Mammary epithelial cell (primary cell): ENCODE measurements at places on chromosomes 4 and X. TPM values are rescaled to one million over a fixed set of nuclear protein-coding genes. Genes with fewer than 3 reads are reported as not detected.

- DNase-seq = peak; percentile 48
Measured at GRCh38 chr4:41132055-41132683, 82.2 kb downstream of the APBB2 start.

DNA sequence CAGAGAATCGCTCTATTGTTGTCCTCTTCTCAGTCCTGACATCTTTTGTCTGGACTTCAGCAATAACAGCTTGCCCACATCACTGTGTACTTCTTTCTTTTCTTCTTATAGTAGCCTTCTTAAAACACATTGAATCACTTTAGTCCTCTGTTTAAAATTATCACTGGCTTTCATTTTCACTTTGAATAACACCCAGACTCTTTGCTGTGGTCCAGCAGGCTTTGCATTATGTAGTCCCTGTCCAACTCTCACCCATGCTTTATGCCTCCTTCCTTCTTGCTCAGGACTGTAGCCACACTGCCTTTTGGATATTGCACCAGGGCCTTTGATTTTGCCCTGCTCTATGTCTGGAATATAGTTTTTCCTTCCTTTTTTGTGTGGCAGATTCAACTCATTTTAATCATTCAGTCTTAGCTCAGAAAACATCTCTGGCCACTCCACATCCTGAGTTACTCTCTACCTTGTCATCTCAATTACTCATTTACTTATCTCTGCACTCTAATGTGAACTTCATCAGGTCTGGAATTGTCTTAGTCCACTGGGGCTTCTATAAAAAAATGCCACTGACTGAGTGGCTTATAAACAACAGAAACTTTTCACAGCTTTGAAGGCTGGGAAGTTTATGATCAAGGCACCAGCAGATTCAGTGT is 168.2 kb downstream of the C4orf33 start:
- DNase-seq = no peak

Gene STAP1
- not detected in 2 replicates for total RNA-seq

DNA sequence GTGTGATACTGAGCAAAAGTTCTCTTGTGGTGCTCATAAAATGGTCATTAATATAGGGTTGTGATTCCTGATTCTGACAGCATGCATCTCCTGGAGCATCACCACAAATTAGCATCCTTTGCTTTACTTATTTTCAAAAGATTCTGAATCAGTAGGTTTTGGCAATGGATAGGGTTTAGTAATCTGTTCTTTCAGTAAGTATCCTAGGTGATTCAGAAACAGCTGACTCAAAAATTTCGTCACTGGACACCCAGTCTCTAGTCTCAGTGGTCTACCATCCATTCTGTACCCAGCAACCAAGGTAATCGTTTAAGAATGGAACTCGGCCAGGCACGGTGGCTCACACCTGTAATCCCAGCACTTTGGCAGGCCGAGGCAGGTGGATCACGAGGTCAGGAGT is 4.1 kb downstream of the CBLL2 start:
- DNase-seq = peak; percentile 20

DNA sequence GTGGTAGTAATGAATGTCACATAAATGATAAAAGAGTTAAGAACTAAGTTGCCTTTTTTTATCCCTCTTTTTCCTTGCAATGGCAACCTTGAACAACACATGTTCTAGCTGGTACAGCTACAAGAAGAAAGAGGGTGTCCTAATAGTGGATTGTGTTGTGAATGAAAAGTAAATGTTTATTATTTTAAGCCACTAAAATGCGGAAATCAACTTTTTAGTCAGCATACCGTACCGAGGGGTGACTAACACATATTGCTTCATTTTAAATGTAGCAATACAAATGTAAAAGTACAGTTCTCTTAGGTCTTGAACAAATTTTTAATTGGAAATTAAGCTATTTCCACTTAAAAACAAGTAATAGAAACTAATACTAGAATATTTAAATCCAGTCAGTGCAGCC is 17.7 kb upstream of the AP1AR start:
- DNase-seq = peak; percentile 68

DNA sequence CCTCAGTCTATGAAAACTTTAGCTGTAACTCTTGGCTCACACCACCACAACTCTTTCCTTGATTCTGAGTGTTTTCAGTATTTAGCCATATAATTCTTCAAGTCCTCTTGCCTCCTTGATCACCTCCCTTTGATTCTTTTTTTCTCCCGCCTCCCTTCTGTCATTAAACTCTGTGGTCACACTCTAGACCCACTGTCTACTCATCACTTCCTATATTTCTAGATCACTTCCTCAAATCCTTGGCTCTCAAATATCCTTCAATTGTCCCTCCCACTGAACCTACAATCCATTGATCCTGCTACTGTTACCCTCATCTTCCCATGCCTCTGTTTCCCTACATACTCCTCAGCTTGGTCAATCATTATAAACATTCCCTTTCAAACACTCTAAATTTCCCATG is 12.4 kb upstream of the CXXC4 start:
- DNase-seq = no peak

Gene PHKA2
- 23.0 and 28.7 TPM in 2 replicates for total RNA-seq

DNA sequence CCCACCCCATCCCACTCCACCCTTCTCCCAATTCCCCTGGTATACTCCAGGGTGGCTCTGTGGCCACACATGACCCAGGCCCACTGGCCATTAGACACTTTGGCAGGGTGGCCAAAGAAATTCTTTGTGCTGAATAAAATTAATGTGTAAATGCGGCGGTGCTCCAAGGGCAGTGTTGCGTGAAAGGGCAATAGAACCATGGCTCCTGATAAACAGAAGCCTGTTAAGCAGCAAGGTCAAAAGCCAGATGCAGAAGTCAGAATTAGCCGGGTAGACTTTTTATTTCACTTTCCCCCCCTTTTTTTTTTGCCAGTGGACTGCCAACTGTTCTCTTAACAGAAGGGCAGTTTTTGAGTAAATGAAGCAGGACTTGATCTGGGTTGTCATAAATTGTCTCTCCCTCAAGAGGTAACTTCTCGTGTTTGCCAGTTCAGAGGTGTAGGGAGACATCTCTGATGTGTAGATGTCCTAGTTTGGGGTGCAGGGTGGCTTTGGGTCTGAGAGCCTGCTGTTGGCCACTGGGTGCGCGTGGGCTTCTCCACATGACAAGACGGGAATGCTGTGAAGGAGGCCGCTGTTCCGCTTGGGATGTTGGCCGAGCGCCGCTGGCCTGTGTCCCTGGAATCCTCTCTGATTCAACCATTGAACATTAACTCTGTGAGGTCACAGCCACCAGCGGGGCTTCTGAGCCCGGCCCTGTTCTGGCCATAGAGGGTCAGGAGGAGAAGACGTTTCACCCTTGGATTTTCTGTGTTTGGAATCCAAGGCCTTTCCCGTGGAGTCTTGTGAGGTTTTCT is 139.5 kb downstream of the TBL1X start:
- DNase-seq = no peak

Gene GPAT3
- 8.3 TPM for total RNA-seq

GRCh38 chr4:123790681-123791080 is 394.1 kb downstream of the SPRY1 start:
- no peak for DNase-seq

DNA sequence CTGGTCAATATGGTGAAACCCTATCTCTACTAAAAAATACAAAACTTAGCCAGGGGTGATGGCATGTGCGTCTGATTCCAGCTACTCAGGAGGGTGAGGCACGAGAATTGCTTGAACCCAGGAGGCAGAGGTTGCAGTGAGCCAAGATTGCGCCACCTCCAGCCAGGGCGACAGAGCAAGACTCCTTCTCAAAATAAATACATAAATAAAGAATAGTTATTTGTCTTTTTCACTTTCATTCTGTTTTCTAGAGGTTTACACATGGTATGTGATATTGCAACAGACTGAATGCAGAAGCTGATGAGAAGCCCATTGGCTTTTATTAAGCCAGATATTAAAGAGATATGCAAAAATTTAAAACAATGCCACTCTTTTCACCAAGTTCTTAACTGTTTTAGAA is 8.2 kb downstream of the KLHL15 start:
- DNase-seq = no peak

Gene NUP62CL
- total RNA-seq = 3.5 and 5.5 TPM in 2 replicates

- no peak for DNase-seq
Measured at GRCh38 chrX:151030845-151031244, 47.7 kb downstream of the HMGB3 start.

DNA sequence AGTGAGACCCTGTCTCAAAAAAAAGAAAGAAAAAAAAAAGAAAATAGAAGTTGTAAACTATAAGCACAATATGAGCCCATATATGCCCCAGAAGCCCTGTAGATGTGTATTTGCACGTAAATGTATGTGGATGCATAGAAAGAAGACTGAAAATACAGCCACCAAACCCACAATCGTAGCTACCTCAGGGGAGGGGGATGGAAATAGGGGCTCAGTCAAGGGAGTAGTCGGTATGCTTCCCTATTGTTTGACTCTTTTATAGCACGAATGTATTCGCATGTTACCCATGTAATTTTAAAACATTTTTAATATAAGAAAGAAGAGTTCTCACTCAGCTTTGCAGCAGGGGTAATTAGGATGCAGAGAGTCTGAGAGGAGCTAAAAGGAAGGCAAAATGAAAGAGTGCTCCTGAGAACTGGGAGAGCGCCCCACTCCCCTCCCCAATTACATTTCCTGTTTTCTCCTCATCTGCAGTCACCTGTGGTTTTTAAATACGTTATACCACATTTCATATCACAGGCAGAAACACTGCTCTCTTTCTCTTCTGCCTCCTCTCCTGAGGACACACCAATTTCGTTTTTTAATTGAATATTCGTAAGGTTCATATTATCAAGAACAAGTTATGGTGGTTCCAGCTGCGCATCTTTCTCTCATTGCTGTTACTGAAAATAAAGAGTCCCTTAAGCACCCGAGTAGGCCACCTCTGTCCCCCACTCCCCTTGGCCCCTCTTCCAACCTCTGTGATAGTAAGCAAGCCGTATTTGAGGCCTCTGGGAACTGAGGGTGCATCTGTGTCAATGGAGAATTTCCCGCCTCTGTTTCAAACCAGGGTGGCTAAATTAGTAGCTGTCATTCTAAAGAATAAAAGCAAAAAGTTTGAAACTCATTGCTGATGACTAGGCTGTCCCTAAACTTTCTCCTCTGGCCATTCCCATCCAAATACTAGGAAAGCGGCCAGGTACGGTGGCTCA is 10.7 kb downstream of the SEPTIN6 start:
- DNase-seq = no peak

GRCh38 chrX:15751155-15751819 is 13.2 kb downstream of the CA5B start:
- DNase-seq = peak; percentile 32

Gene PABPC4L
- 1.8 TPM for total RNA-seq

GRCh38 chrX:87006561-87006960 is 511.0 kb upstream of the KLHL4 start:
- DNase-seq = no peak

GRCh38 chr4:109298279-109299010 is 4.0 kb downstream of the COL25A1 start:
- DNase-seq = no peak

DNA sequence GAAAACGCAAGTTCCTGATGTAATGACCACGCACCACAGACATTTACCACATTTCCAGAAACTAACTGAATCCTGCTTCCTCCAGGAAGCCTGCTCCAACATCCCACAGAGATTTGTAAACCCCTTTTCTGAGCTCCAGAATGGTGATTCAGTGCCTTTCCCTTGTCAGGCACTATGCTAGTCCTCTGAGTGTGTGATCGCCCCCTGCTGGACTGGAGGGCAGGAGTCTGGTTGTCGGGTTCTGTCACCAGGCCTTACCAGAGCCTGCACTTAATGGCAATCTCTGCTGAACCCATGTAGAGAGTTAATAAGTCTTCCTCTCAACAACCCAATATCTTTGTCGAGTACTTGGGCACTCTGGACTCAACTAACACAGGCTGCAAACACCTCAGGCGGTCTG is 14.5 kb upstream of the KDM5C start:
- DNase-seq = no peak

DNA sequence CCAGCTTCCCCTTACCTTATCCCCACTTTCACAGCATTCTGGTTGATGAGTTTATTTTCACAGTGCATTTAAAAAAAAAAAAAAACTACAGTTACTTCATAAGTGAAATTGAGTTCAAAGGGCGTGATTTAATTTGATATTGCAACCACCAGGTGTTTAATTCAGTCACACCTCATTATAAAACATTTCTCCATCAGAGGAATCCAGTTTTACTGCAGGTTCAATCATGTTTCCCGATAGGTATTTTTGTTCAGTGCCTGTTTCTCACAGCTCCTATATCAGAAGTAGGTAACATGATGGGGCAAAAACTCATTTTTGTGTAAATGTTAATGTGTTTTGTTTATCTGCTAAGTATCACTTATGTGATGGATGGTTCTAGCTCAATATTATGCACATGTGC is 102.3 kb upstream of the PCDH7 start:
- DNase-seq = no peak

DNA sequence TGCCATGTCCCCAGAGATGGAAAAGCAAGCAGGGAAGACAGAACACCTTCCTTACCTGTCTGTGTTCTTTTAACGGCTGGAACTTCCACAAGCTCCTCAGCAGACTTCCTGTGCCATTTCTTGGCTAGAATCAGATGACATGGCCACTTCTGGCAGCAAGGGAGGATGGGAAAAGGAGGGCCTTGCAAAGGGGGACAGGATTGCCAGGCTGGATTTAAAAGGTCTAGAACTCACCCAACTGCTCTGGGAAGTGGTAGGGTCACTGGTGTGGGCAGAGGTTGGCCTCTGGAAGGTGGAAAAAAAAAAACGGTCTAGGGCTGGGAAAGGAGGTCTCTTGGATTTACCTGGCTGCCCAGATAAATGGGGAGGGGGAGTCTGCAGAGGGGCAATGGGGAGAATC is 1.6 kb upstream of the USP11 start:
- DNase-seq = peak; percentile 14
